ENCODE measurements at places on chromosomes 3 and 15.

DNA sequence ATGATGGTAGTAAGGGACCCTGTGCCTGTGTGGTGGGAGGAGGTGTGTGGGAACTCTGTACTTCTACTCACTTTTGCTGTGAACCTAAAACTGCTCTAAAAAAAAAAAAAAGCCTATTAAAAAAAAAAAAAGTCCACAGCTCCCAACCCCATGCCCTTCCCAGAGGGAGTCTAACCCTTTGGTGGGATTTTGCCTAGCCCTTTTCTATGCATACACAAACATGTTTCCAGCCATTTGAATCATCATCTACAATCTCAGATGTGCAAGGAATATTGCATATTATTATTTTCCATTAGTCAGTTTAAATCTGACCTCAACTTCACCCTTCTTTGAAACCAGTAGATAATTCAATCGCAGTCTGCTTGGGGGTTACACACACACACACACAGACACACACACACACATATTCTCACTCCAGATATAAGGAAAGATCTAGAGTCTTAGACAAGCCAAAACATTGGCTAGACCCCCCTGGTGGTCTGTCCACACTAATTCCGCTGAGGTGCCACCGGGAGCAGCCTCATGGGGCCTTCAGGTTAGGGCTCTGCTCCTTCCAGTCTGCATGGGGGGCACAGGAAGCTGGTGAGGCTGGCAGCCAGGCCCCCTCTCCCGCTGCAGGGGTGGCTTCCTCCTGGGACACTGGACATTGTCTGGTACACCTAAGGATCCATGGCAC, 75.5 kb upstream of the NR2E3 start:
- DNase-seq = no peak

- DNase-seq = no peak
These were observed 136.8 kb upstream of the ACP3 start for GRCh38 chr3:132180337-132180791.

DNA sequence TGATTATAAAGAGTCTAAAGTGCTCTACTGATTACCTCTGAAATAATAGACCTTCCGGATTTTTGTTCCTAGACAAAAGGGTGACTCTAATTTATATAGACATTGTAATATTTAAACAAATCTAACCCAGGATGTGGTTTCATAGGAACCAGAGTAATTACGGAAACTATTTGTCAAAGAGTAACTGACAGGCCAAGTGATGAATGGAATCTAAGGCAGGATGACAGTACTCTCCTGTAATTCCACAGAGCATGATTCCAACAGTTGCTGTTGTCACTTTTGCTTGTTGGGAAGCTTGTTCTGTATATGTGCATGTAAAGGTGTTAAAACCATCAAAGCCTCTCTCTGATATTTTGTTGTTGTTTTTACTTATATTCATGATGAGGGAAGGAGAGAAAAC, 1141.0 kb downstream of the IGSF11 start:
- no peak for DNase-seq

- no peak for DNase-seq
These were observed 190.3 kb downstream of the OPA1 start for GRCh38 chr3:193783166-193783896.

DNA sequence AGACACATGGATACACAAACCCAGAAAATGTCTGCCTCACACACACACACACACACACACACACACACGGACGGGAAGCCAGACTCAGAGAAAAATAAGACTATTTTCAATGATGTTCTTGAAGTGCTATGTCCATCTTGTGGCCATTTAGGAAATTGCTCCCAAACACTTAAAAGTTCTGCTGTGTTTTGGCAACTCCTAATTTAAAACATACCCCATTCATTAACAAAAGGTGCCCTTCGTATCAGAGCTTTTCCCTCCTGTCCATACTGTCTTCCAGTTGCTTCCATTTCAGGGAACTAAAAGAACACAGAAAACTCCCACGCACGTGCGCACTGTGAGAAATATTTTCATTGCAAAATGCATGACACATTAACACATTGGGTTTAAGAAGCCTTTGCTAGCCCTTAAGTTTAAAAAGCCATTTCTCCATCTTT, 44.6 kb downstream of the SLC12A1 start:
- no peak for DNase-seq

GRCh38 chr3:49671291-49672288, 2.6 kb upstream of the APEH start:
- no peak for DNase-seq

- DNase-seq = no peak
These were observed 1108.5 kb upstream of the EPHA6 start for GRCh38 chr3:95705786-95706418.

DNA sequence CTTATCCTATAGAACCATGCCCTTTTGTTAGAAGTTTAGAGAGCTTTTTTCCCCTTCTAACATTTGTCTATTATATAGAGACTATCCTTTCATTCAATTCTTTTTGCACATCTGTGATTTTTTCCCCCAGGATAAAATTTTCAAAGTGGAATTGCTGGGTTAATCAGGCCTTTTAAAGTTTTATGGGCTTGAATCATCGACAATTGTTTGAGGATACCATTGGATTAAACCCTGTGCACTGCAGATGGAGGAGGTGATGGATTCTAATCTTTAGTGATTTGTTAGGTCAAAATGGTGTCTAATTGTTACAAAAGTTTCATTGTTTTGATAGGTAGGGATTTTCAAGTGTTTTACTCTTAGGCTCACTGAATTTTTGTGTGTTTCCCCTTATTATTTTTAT, 463.7 kb upstream of the CFAP20DC start:
- no peak for DNase-seq

DNA sequence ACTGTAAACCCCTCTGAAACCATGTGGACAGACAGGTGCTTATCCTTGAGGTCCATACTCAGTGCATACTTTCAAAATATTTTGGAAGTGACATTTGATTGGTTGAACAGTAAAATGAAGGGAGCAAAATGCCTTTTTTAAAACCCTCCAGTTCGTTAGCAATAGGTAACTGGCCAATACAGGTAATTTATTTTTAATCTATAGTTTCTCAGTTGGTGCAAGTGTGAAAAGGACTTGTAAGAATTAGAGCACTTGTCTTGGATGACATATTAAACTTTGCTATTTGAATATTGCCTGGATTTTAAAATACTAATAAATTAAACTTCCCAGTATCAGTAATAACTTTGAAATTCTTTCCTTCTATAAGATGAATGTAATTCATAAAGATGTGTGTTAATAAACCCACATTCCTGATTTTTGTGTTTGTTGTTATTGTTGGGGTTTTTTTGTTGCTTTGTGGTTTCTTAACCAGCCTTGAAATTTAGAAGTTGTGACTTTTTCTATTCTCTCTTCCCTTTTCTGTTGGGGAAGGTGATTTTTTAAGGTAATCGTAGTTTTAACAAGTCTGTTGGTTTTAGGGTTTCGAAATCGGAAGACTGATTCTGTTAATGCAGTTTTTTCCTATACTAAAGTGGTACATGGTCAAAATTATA, 90.0 kb downstream of the STT3B start:
- no peak for DNase-seq

All from GOT3 (cell line).